Activated CD8-positive, alpha-beta T cell treated with anti-CD3 and anti-CD28 coated beads for 36 hours (primary cell): ENCODE measurements at places on chromosomes 1 and 21. TPM values are rescaled to one million over a fixed set of nuclear protein-coding genes. Genes with fewer than 3 reads are reported as not detected.

GRCh38 chr1:223716302-223716862 lies 4.0 kb downstream of the CAPN2 start:
- H3K36me3 ChIP-seq = peaks cover 19% of the 10 kb centered on the region
- peak overlapping the region; percentile 53 for H3K4me3 ChIP-seq
- peak overlapping the region; percentile 85 for H3K27ac ChIP-seq

GRCh38 chr1:14968251-14968851 lies 185.2 kb upstream of the TMEM51 start:
- H3K27me3 ChIP-seq = peaks cover 2% of the 10 kb centered on the region
- peak overlapping the region; percentile 76 for H3K27ac ChIP-seq
- no peak for DNase-seq
- no peaks in the 10 kb centered on the region for H3K36me3 ChIP-seq
- H3K4me3 ChIP-seq = no peak overlapping the region
- H3K4me1 ChIP-seq = peaks cover 19% of the 10 kb centered on the region

DNA sequence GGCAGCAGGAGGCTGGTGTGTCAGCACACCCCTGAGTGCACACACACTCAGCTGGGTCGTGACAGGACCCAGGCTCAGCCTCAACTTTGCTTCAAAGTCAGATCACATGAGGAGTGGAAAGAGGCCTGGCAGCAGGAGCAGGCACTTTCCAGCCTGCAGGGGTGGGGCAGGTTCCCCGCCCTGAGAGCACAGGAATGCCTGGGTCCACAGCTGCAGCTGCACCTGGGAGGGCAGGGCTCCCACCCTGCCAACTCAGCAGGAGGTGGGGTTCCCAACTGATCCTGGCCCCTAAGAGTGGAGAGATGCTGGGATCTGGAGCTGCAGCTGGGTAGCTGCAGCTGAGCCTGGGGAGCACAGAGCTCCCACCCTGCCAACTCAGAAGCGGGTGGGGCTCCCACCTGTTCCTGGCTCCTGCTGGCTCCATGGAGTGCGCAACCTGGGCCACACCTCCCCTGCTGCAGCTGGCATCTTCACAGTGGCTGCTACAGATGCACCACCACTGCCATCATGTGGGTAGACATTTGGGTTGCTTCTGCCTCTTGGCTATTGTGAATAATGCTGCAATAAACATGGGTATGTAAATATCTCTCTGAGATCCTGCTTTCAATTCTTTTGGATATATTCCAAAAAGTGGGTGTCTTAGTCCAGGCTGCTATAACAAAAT lies 415.4 kb downstream of the TTLL7 start:
- no peaks in the 10 kb centered on the region for H3K4me1 ChIP-seq
- H3K4me3 ChIP-seq = no peak overlapping the region

DNA sequence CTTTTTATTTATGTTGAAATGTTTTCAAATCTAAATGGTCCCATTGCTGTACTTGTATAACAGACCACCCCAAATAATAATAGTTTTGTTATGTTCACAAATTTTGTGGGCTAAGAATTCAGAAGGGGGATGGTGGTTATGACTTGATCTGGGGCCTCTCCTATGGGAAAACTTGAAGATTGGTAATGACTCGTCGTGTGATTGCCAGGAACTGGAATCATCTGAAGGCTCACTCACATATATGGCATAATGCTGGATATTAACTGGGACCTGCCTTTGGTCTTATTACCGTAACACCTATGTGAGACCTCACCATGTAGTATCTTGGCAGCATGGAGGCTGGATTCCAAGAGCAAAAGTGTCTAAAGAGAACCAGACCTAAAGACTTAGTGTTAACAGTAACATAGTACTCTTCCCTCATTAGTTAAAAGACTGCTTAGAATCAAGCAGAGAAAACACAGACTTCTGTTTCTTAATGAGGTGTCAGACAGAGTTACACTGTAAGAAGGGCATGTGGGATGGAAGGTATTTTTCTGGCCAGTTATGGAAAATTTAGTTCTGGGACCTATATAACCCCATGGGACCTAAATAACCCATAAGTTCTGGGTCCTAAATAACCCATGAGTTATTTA lies 11.9 kb downstream of the LYPLAL1 start:
- H3K27me3 ChIP-seq = no peaks in the 10 kb centered on the region
- H3K27ac ChIP-seq = no peak overlapping the region
- no peak for DNase-seq

GRCh38 chr1:14037101-14037847 lies 337.3 kb downstream of the PRDM2 start:
- peaks cover 9% of the 10 kb centered on the region for H3K27me3 ChIP-seq
- no peak overlapping the region for H3K27ac ChIP-seq
- H3K4me3 ChIP-seq = no peak overlapping the region
- peaks cover 2% of the 10 kb centered on the region for H3K36me3 ChIP-seq
- DNase-seq = no peak

Gene RIMS3
- 3.0 TPM for total RNA-seq

DNA sequence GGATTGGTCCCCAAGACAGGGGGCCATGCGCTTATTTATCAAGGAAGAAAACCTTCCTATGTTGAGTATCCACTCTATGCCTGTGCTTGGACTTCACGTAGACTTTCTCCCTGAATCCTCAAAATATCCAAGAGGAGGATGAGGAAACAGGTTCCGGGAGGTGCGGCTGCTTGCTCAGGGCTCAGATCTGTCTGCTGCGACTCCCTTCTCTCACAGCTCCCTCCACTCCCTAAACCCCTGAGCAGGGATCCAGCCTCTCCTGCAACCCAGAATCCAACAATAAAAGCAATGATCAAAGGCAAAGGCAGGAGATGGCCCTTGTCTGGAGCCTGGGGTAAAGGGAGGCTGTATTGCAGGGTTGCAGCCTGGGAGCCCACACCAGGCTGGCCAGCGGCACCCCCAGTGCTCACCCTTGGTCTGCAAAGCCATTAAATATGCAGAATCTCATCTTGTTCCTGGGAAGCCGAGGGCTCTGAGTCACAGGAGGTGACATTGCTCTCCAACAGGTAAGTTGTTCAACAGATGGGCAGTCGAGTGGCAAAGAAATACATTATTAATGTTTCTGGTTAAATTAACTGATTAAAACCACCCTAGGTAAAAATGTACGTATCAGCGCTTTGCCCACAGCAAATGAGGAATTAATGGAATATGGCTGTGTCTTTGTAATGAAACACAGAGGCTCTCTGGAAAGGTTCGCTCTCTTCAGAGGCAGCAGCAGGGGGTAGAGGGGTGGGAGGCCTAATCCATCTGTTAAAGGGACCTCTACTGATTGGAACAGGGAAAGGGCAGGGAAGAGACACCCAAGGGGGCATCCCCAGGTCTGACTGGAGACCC lies 111.5 kb downstream of the GRIK3 start:
- H3K27ac ChIP-seq = no peak overlapping the region
- H3K27me3 ChIP-seq = peaks cover 4% of the 10 kb centered on the region
- no peak overlapping the region for H3K4me3 ChIP-seq
- no peak for DNase-seq

Gene MGST3
- 26.1 TPM for total RNA-seq

DNA sequence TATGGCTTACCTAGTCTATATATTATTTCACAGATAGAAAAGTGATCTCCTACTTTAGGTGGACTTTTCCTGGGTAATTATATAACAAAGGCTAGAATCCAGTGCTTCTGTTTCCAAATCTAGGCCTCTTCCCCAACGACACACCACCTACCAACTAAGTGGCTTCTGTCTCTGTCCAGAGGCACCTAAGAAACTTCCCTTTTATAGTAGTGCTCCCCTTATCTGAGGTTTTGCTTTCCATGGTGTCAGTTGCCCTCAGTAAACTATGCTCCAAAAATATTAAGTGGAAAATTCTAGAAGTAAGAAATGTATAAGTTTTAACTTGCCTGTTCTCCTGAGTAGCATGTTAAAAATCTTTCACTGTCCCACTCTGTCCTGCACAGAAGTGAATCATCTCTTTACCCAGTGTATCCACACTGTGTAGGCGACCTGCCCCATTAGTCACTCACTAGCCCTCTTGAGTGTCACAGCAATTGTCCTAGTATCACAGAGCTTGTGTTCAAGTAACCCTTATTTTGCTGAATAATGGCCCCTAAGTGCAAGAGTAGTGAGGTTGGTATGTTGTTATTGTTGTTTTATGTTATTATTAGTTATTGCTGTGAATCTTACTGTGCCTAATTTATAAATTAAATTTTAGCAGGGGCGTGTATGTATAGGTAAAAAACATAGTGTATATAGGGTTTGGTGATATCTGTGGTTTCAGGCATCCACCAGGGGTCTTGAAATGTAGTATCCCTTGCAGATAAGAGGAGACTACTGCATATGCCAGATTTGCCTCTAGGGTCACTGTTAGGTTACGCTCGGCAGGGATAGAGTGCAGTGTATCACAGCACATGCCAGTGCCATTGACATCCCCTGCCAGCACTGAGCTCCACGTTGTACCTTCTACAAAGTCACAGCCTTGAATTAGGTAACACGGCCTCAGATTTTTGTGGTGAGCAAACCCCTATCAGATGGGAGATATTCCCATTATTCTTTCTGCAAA lies 14.7 kb upstream of the CD53 start:
- peaks cover 4% of the 10 kb centered on the region for H3K36me3 ChIP-seq
- no peak overlapping the region for H3K27ac ChIP-seq
- no peaks in the 10 kb centered on the region for H3K27me3 ChIP-seq
- DNase-seq = peak; percentile 35
- H3K4me3 ChIP-seq = no peak overlapping the region

DNA sequence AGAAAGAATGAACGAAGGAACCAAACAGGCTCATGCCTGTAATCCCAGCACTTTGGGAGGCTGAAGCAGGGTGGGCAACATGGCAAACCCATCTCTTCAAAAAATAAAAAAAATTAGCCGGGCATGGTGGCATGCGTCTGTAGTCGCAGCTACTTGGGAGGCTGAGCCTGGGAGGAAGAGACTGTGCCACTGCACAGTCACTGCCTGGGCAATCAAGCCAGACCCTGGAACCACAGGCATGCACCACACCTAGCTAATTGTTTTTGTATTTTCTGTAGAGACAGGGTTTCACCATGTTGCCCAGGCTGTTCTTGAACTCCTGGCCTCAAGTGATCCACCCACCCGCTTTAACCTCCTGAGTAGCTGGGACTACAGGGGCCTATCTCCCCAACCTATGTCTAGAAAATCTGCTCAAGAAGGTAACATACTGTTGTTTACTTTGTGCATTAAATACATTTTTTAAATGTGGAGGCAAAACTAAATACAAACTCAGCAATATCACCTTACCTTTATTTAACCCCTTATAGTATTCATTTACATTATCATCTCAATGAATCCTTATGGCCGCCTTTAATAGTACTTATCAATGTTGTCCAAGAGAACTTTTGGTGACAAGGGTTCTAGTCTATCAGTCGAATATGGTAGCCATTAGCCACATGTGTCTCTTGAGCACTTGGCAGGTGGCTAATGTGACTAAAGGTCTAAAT lies 2.7 kb downstream of the KHDC4 start:
- peaks cover 39% of the 10 kb centered on the region for H3K4me1 ChIP-seq
- H3K27me3 ChIP-seq = no peaks in the 10 kb centered on the region
- H3K36me3 ChIP-seq = peaks cover 49% of the 10 kb centered on the region
- no peak overlapping the region for H3K4me3 ChIP-seq
- DNase-seq = no peak

DNA sequence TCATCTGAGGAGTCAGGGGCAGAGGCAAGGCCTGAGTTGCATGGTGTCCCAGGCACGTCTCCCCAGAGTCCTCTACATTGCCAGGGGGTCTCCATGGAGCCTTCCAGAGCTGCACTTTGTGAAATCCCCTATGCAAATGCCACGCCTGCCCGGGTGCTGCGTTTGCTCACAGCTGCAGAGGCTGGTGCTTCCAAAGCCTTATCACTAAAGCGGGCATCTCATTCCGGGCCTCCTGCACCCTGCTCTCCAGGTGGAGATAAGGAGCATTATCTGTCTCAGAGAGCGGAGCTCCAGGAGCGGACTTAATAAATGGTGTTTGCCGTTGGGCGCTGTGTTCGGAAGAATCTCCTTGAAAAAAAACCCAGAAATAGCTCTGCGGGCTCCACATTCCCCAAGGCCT lies 25.9 kb upstream of the ACTL8 start:
- no peaks in the 10 kb centered on the region for H3K4me1 ChIP-seq
- no peak for DNase-seq

DNA sequence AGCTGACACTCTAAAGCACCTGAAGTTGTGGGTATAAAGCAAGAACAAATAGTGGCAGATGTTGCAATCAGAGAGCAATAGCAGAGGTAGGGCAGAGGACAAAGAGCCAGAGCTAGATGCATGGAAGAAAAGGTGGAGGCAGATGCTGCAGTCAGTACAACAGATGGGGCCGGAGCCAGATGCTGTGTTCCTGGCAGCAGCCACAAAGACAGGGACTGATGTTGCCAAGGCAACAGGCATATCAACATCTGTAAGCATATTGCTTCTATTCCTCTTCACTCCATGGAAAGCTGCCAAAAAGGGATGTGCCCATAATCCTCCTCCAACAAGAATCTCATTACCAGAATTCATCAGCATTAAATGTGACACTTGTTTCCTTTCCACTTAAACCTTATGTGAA lies 108.0 kb downstream of the TNNI3K start:
- H3K36me3 ChIP-seq = no peaks in the 10 kb centered on the region
- no peak overlapping the region for H3K27ac ChIP-seq
- H3K4me1 ChIP-seq = no peaks in the 10 kb centered on the region
- no peaks in the 10 kb centered on the region for H3K27me3 ChIP-seq
- DNase-seq = no peak
- H3K4me3 ChIP-seq = no peak overlapping the region

DNA sequence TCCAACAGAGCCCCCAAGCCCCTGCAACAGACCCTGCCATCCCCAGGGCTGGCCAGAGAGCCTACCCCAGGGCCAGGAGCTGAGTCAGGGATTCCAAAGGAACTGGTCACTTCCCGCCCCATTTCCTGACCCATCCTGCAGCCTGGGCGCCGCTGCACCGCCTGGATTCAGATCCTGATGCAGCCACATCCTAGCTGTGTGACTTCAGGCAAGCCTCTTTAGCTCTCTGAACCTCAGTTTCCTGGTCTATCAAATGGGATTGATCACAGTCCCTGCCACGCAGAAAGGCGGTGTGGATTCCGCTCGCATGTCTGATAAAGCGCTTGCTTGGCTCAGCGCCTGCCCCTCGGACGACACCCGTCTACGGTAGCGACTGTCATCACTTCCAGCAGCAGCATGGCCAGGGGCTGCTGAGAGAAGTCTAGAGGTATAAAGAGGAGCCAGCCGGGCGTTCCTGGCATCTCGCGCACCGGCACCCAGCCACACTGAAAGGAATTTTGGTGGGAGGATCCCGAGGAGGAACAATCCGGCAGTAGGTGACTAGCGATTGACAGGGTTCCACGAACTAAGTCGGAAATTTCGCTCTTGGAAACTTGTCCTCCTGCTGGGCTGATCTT lies 10.1 kb downstream of the EPHA2 start:
- no peaks in the 10 kb centered on the region for H3K36me3 ChIP-seq
- DNase-seq = no peak
- peaks cover 2% of the 10 kb centered on the region for H3K27me3 ChIP-seq
- H3K4me1 ChIP-seq = peaks cover 13% of the 10 kb centered on the region
- no peak overlapping the region for H3K4me3 ChIP-seq
- no peak overlapping the region for H3K27ac ChIP-seq
